ENCODE measurements at places on chromosomes 2 and 18.

DNA sequence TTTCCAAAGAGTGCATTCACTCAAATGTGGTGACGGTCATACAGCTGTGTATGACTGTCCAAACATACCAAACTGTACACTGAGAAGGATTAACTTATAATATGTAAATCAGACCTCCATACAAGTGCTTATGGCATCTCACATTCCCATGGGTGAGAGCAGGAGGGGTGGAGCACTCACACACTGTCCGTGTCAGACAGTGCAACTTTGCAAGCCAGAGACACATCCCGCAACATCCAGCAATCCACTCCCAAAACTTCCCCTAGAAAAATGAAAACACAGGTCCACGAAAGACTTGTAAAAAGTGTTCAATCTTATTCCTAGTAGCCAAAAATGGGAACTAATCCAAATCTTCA is 36.4 kb downstream of the FAM168B start:
- DNase-seq, result no peak

- DNase-seq, result no peak
Measured at GRCh38 chr2:169106563-169107545, 37.5 kb downstream of the DHRS9 start.

- no peak for DNase-seq
Measured at GRCh38 chr2:239920693-239921365, 104.3 kb downstream of the NDUFA10 start.

GRCh38 chr2:102664471-102664909 is 45.1 kb downstream of the SLC9A2 start:
- no peak for DNase-seq

- no peak for DNase-seq
Measured at GRCh38 chr2:55088400-55088799, 38.1 kb upstream of the RTN4 start.

Data from NCI-H1930 (cell line).